Right hindlimb (tissue), 1 donor: ENCODE measurements at places on chromosomes 7 and 10.

DNA sequence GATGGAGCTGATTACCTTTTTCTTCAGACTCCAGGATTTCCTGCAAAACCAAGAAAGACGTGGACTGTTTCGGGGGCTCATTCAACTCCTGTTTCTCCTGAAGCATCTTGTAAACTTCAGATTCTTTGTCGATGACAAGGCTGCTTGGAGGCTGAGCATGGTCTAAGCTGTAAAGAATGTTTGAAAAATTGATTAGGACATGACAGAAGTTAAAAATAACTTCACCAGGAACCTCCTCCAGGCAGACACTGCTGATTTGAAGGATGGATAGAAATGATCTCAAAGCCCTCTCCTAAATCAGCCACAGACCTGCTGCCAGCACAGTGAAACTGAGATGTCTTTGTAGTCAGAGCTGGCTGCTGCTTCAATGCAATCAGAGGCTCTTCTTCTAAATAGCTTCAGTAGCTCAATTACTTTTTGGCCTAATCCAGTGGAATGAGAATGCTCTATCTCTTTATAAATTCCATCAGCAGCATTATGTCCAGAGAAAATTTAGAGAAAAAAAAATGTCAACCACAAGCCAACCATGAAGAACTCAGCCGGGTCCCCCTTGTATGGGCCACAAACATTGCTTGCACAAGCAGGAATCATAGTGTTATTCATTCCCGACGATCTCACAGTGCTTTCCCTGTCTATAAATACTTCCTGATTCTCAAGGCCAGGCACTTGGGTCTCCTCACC is 43.5 kb downstream of the PDLIM1 start:
- no peak for DNase-seq

DNA sequence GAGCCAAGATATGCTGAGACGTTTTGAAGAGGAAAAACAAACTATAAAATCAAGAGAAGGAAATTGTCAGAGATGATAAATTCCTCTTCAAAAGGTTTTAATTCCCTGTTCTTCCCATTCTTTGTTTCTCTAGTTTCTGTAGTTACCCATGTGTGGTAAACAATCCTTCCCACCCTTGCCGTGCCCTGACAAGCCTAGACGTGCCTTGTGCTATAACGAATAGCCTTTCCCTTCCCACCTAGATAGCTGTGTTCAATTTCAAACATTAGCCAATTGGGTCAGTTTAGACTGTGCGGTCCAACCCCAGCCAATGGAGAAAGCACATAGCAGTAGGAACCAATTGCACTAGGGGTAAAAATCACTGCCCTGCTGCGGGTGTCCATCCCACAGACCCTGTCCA is 138.1 kb downstream of the RALA start:
- DNase-seq, result no peak

DNA sequence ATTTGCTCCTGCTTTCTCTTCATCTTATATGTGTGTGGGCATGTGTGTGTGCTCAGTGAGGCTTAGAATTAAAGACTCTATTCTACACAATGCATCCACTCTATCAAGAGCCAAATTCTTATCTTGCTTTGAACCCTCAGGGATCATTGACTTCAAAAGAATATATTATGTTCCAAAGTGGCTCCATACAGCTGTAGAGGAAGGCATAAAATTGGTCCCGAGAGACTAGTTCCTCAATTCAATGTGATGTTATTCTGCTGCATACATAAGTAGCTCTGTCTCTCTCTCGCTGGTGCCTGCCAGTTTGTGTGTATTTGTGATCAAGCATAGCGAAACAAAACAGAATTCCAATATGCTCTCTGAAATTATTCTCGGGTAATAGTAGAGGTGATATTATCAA is 997.9 kb upstream of the POT1 start:
- DNase-seq, result no peak

- DNase-seq, result no peak
Observed at GRCh38 chr10:117439243-117439912, 64.1 kb upstream of the PDZD8 start.

DNA sequence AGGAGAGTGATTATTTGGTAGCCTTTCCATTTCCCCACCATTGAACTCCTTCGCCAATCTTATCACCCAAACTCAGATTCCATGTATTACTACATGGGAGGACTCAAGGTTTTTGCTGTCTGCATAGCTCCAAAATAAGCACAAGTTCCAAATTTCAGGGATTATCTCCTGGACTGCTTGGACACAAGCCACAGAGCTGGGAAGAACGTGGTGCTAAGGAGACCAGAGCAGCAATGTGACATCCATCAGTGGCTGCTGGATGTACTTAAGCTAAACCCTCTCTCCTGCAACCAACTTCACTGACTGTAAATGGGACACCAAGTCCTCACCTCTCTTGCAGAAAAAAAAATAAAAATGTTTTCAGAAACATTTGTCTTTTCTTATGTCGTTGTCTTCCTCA is 56.3 kb downstream of the NRP1 start:
- DNase-seq, result no peak

DNA sequence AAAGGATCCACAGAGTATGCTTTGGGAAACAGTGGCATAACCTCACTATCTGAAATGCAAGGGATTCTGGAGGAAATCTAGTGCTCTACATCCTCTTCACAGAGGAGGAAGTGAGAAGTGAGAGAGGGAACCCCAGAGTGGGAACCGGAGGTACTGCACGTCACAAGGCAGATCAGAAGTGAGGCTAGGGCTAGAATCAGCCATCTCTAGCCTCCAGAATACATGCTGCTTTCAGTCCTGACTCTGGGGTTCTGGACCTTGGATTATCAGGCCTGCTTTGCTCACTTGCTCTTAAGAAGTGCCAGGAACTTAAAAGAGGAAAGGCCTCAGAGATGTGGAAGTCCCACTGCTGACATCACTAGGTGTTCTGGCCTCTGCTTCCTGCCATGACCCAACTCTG is 25.7 kb downstream of the ZNF503 start:
- no peak for DNase-seq

GRCh38 chr10:97234400-97234799 is 48.6 kb upstream of the SLIT1 start:
- DNase-seq, result no peak
